ENCODE measurements at places on chromosomes 5 and 9.

GRCh38 chr5:62167561-62168057 is 138.4 kb upstream of the KIF2A start:
- DNase-seq = no peak

GRCh38 chr5:130985776-130986175 is 179.3 kb downstream of the HINT1 start:
- DNase-seq = no peak

DNA sequence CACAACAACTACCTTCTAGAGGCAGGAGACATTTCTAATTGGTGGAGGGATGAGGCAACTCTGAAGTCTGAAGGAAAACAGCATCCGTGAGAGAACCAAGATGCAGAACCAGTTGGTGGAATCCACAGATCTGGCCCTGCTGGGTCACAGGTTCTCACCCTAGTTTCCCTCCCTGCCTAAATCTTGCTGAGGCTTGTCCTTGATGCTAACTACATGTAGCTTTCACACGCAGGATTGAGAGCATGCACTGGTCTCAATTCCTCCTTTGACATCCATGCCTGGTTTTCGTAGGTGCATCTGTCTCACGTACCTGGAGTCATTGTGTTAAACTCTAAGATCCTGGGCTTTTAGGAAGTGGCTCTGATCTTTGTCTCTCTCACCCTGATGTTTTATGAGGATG is 9.7 kb upstream of the F2RL1 start:
- no peak for DNase-seq

GRCh38 chr9:122912671-122912963 is 506 bp downstream of the ZBTB6 start:
- no peak for DNase-seq

DNA sequence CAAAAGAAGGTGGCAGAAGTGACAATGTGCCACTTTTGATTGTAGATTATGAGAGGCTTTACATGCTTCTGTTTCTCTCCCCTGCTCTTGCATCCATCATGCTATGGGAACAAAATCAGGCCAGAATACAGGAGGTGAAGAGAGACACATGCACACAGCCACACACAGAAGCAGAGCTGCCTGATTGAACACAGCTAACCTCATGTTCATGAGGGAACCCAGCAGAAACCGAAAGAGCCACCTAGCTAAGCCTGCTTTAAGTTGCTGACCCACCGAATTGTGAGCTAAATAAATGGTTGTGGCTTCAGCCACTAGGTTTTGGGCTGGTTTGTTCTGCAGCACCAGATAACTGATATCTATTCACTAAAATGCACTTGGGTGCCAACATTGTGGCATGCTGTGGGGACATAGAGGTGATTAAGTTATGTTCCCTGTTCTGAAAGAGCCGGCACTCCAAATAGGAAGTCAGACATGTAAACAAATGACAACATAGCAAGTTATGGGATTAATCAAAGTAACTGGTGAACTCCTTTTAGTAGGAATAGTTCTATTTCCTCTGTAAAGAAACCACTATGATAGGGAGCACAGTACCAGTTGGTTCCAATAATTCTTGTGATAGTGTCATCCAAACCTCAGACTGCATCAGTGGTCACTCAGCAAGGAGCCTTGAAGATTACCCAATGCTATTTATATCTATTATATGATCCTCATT is 93.6 kb upstream of the TNC start:
- peak; percentile 45 for DNase-seq

- no peak for DNase-seq
These were observed 12.2 kb downstream of the ABCA1 start for GRCh38 chr9:104915753-104916152.
